ENCODE measurements at places on chromosomes 1 and 21.

DNA sequence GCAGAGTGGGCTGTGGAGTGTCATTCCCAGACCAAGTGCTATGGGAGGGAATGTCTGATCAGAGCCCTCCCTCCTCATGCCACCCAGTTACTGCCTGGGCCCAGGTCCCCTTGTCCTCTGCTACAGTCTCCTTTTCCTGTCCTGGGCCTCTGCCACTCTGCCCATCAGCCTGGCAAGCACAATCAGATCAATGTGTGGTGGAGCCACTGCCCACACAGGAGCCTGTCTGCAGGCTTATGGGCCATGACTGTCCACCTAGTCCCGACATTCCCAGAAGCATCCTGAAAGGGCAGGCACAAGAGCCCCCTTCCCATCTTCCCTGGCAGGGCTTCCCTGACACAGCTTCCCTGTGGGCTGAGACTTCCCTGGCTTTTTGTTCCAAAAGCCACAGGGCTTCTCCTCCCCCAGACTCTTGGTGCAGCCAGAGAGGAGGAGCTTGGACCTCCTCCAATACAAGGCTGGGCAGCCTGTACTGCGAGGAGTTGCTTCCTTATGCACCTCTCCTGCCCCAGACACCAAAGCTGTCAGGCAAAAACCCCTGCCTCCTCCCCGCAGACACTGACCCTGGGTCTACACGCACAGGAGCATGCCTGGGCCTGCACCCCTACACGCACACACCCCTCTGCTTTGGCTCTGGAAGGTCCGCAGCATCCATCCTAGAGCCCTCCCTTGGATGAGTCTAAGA, 29.2 kb upstream of the CNTN2 start:
- DNase-seq = no peak

DNA sequence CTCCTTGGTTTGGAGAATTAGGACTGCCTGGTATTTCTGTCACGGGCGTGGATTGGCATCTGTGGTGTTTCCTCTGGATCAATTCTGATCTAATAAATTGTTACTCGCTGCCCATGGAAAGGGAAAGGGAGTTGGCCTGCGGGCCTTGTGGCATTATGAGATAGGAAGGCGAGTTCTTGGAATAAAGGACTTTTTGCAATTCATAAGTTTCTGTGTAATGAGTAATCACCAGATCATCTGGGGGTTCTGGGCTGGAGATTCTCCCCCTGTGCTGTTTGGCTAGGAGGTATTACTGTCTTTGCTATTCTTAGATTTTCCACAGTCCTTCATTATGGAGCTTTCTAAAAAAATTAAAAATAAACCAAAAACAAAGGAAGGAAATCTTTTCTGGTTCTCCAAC, 315.9 kb downstream of the CAMTA1 start:
- DNase-seq = no peak

GRCh38 chr1:80531182-80531581, 1269.6 kb upstream of the ADGRL2 start:
- DNase-seq = no peak

- DNase-seq = no peak
These were observed 579.9 kb downstream of the MATN1 start for GRCh38 chr1:30143517-30143916.

DNA sequence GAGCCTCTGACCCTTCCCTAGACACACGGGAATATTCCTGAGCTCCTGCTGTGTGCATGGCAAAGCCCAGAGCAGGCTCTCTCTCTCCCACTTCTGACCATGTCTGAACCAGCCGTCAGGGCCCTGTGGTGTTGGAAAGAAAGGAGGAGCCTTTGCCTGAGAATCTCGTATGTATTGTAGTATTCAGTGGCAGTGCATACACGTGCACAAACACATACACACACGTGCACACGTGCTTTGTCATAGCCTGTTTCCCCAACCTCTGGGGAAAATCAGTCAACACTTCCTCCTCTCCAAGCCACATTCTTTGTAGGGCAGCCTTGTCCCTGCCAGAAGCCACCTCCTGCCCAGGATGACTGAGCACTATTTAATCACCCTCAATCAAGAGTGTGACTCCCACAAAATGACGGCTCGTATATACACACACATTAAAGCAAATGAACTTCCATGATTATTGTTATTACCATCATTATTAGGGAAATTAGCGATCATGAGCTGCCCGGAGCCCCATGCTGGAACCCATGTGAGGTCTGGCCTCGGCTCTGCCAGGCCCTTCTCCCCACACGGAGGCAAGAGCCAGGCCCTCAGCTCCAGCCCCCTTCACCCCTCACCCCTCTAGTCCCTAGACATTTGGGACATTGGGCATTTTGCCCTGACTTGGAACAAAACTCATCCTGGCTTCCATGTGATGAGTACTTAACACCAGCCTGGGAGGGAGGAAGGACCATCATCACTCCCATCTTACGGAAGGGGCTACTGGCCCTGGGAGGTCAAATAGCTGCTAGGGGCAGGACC, 331.9 kb downstream of the NPHP4 start:
- DNase-seq = no peak

- DNase-seq = no peak
These were observed at the start of gene KCNA2 for GRCh38 chr1:110605901-110606656. Gene KCNA2 (minus strand): TSS chr1:110606358. CDS start chr1:110604782, 1,576 bp downstream.

- DNase-seq = no peak
These were observed 14.4 kb downstream of the PCP4 start for GRCh38 chr21:39881661-39882060.

DNA sequence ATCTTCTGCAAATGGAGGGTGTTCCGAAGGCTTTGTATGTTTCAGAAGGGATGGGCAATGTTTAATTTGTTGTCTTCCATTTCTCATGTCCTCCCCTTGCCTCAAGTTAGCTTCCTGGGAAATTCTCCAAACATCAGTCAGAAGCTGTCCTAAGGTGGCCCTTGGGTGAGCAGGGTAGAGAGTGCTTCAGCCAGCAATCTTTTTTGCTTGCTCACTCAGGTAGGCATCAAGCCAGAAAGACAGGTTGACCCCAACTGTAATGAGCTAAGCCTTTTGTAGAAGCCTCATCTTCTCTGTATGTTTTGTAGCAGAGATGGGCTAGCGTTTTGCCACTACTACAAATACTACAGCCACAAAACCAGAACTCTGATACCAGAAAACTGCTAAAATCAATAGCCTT, 321.5 kb upstream of the FAM78B start:
- DNase-seq = no peak

GRCh38 chr1:8276173-8276914, 41.6 kb upstream of the SLC45A1 start:
- DNase-seq = no peak

GRCh38 chr1:181383695-181384094, 99.6 kb upstream of the CACNA1E start:
- peak; percentile 23 for DNase-seq

DNA sequence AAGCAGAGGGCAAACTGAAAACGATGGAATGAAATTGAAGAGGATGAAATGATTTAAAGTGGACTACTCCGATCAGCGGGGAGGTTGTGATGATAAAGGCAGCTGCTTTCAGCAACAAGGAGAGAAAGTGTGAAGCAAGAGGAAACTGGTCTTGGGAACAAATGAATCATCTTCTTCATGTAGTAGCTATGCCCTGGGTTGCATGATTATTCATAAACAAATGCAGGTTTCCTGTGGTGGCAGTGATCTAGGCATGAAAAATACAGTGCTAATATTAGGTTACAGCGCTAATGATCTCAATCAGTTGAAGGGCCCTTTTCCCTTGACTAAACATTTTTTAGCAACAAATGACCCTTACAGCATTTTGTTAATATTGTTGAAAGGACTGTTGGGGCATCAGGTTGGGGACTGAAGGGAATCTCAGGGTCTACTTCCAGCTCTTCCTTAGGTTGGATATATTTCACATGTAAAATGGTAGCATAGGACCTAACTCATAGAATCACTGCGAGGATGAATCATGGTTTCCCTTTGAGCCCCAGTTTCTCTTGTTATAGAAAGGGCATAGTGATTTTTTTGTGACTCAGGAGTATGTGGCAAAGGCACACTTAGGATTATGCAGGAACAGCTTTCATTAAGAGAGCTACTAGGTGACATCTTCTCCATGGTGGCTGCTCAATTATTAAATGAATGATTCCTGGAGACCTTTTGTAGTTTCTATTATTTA, 1.9 kb upstream of the ZFYVE9 start:
- peak; percentile 64 for DNase-seq
